Mesendoderm (in vitro differentiated cells): ENCODE measurements at places on chromosomes 6 and 20.

DNA sequence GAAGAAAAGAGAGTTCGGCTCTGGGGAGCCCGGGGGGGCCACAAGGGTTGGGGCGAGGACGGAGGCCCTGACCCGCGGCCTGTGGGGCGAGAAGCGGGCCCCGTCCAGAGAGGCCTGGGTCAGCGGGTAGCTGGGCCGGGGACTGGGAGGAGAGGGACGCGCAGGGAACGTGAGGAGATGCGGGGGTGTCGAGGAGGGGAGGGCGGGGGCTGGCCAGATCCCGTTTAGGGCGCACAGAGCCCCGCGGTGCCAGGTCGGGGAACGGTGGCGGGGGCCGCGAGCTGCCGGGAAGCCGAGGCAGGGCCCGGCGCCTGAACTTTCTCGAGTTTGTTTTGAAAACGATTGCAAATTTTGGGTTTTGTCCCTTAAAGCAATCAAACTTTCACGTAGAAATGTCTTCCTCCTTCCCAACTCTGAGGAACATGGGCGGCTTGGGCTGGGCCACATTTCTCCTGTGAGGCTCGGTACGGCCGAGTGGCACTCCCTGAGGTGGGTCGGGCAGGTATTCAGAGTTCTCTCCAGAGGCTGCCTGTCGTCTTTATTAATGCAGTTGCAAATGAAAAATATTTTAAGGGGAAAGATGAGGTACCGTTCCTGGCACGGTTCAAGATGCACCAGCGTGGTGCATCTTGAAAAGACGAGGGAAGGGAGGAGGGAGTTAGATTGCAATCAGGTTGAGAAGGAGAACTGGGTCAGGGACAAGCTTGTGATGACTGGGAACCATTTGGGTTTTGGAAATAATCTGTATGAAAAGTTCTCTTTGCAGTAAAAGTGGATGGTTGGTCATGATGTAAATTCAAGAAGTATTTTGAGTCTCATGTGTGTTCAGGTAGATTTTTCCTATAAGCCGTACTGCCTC is 972 bp downstream of the RNF8 start:
- H3K27ac ChIP-seq = peak overlapping the region; percentile 76
- DNase-seq = peak; percentile 28
- H3K36me3 ChIP-seq = no peaks in the 10 kb centered on the region
- no peaks in the 10 kb centered on the region for H3K27me3 ChIP-seq
- peaks cover 4% of the 10 kb centered on the region for H3K4me1 ChIP-seq

GRCh38 chr6:106199331-106199730 is 113.2 kb downstream of the PRDM1 start:
- H3K4me1 ChIP-seq = peaks cover 2% of the 10 kb centered on the region
- H3K27me3 ChIP-seq = no peaks in the 10 kb centered on the region
- no peak for DNase-seq
- H3K27ac ChIP-seq = no peak overlapping the region

GRCh38 chr20:19314621-19315020 is 102.2 kb downstream of the SLC24A3 start:
- H3K27me3 ChIP-seq = no peaks in the 10 kb centered on the region
- H3K27ac ChIP-seq = no peak overlapping the region
- no peaks in the 10 kb centered on the region for H3K36me3 ChIP-seq
- no peak overlapping the region for H3K4me3 ChIP-seq

DNA sequence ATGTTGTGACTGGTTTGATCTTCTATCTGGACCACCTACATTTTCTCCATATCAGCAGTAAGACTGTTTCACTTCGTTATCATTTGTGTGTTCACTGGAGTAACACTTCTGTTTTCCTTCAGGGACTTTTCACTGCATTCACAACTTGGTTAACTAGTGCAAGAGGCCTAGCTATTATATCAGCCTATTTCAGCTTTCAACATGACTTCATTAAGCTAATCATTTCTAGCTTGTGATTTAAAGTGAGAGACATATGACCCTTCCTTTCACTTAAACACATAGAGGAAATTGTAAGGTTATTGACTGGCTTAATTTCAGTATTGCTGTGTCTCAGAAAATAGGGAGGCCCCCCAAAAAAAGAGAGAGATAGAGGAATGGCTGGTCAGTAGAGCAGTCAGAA is 622.8 kb upstream of the NRSN1 start:
- H3K4me1 ChIP-seq = no peaks in the 10 kb centered on the region
- H3K4me3 ChIP-seq = no peak overlapping the region
- peak; percentile 18 for DNase-seq

- H3K4me3 ChIP-seq = no peak overlapping the region
- no peak for DNase-seq
- H3K4me1 ChIP-seq = no peaks in the 10 kb centered on the region
- no peak overlapping the region for H3K27ac ChIP-seq
Observed at GRCh38 chr20:49353348-49353747, 75.5 kb upstream of the ZNFX1 start.

DNA sequence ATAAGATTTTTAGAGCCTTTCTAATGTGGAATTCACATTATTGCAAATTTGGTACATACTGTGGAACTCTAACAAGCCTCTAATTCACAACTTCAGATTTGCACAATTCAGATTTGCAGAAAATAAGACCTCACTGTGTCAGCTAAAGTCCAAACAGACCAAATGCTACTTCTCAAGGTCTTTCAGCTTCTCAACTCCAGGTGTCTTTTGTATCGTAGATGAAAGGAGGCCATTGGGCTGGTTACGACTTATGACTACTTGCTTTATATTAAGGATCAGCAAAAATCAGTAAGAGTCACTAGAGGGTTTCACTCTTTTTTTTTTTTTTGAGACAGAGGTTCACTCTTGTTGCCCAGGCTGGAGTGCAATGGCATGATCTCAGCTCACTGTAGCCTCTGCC is 37.8 kb downstream of the ZNF217 start:
- no peaks in the 10 kb centered on the region for H3K4me1 ChIP-seq
- H3K27me3 ChIP-seq = no peaks in the 10 kb centered on the region
- no peak overlapping the region for H3K4me3 ChIP-seq
- H3K36me3 ChIP-seq = no peaks in the 10 kb centered on the region
- DNase-seq = no peak
- H3K27ac ChIP-seq = no peak overlapping the region

DNA sequence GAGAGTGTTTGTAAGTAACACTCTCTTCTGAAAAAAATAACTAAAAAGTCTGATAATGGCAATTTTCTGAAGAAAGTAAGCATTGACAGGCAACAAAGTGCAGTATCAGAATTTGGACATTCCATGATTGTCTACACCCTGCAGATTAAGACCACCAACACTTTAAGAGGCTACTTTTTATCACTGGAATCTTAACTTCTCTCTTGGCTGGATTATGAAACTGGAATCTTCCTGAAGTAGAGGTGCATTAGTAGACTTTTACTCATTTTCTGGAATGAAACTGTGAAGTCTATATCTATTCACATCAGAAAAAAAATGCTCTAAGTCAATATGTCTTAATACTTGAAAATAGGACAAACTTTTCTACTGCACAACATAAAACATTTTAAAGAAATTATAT is 547.5 kb downstream of the COL12A1 start:
- no peak overlapping the region for H3K4me3 ChIP-seq
- H3K4me1 ChIP-seq = no peaks in the 10 kb centered on the region
- H3K27ac ChIP-seq = no peak overlapping the region
- H3K36me3 ChIP-seq = no peaks in the 10 kb centered on the region
- DNase-seq = no peak
- no peaks in the 10 kb centered on the region for H3K27me3 ChIP-seq

DNA sequence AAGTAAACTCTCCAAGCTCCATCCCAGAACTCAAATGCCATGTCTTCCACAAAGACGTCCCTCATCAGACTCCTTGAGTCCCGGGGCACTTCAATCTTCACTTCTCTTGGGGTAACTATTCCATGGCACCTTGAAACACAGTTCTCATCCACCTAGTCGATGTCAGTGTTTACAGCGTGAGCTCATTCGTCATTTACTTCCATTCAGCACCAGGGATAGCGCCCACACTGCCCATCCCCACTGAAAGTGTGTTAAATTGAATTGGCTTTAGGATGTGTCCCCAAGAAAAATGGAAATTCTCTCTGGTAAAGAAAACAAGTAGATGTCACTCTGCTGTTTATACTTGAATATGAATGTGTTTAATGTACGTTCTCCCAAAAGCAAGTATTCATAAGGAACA is 31.3 kb downstream of the KCNK15 start:
- H3K27ac ChIP-seq = no peak overlapping the region
- no peaks in the 10 kb centered on the region for H3K4me1 ChIP-seq
- H3K4me3 ChIP-seq = no peak overlapping the region

DNA sequence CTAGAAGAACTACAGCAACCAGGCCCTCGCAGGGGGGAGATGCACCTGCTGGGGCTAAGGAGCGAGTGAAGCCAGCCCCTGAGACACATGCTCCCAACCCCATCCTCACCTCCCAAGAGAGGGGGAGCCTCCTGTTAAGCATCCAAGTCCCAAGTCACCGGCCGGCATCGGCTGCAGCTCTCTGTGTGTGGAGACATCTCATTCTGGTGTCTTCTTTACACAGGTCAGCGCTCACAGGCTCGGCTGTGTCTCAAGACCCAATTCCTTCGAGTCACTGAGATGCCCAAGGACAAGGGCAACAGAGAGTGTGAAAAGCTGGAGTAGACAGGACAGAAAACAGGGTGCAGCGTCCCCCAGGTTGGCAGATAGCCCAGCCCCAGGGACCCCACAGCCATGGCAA is 21.1 kb upstream of the MRGBP start:
- H3K27me3 ChIP-seq = no peaks in the 10 kb centered on the region
- H3K36me3 ChIP-seq = no peaks in the 10 kb centered on the region
- no peak overlapping the region for H3K27ac ChIP-seq
- H3K4me1 ChIP-seq = peaks cover 2% of the 10 kb centered on the region
- no peak for DNase-seq

GRCh38 chr6:32166411-32167061 is 2.1 kb downstream of the EGFL8 start:
- H3K36me3 ChIP-seq = peaks cover 2% of the 10 kb centered on the region
- no peak overlapping the region for H3K4me3 ChIP-seq
- H3K4me1 ChIP-seq = no peaks in the 10 kb centered on the region
- peak; percentile 82 for DNase-seq
- no peaks in the 10 kb centered on the region for H3K27me3 ChIP-seq

- no peaks in the 10 kb centered on the region for H3K4me1 ChIP-seq
- H3K27ac ChIP-seq = no peak overlapping the region
- H3K27me3 ChIP-seq = no peaks in the 10 kb centered on the region
Observed at GRCh38 chr6:51108563-51109234, 290.0 kb downstream of the TFAP2B start.

DNA sequence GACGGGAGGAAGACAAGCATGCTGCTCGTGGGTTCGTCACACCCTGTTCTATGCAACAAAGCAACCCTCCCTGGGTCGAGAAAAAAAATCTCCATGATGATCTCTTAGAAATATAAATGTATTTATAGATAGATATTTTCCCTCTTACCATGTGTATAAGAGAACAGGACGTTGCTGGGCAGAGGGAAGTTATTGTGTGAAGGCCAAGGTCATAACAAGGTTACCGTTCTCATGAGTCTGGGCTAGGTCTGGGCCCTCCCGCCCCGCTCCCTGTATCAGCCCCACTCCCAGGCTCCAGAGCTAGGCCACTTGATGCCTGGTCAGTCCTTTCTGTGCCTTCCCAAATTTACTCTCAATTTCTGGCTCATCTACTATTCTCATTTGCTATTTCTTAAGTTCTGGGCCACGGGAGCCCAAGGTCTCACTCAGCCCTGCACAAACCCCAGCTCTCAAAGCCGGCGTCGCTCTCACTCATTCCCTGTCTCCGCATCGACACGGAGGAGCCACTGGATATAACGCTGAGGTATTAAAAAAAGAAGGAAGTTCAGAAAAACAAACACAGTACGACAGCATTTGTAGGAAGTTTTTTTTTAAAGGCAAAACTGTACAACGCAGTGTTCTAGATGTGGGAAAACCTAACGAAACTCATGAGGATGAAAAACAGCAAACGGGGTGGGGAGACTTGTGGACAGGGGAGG is 96.8 kb downstream of the PSMG4 start:
- no peaks in the 10 kb centered on the region for H3K36me3 ChIP-seq
- no peaks in the 10 kb centered on the region for H3K27me3 ChIP-seq
- peak; percentile 63 for DNase-seq
- no peak overlapping the region for H3K4me3 ChIP-seq

DNA sequence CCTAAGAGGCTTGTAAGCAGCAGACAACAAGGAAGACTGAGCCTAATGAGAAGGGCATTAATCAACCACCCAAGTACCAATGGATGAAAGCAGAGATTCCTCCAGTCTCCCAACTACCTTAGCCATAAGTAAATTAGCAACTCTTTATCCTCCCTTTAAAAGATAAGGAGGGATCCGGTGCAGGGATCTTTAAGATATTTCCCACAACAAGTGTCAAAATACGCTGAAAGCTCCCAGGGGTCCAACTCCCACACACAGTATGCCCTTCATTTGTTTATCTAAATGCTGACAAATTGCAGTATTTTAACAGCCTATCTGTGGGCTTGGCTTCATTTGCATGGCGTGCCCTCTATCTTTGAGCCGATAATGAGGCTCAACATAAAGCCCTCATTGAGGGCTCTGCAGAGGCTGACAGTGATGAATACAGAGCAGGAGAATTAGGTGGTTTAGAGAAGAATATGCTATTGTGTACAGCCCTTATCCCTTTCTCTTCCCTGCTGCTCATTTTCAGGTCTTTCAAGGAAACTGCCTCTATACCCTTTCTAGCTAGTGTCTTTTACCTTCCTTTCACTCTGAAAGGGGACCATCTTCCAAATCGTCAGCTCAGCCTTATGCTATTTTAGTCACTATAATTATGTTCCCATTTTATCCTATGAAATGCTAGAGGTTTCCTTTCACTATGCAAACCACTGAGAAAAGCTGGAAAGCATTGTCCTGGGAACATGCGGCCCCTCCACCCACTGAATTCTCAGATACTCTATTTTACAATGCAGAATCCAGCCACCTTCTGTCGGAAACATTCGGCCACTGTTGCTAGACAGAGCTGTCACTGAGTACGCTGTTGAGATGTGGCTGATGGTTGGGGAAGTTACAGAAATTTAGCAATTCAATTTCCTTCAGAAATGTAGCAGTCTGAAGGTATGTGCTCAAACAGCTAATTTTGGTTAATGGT is 575.2 kb upstream of the JAG1 start:
- peaks cover 16% of the 10 kb centered on the region for H3K4me1 ChIP-seq
- H3K4me3 ChIP-seq = no peak overlapping the region
- H3K27me3 ChIP-seq = no peaks in the 10 kb centered on the region
- peak; percentile 97 for DNase-seq
- no peaks in the 10 kb centered on the region for H3K36me3 ChIP-seq
